Colonic mucosa (tissue), 4 donors: ENCODE measurements at places on chromosomes 7 and 10. TPM values are rescaled to one million over a fixed set of nuclear protein-coding genes. Genes with fewer than 3 reads are reported as not detected.

The GPRIN2 gene
- 32.3 TPM for total RNA-seq

The NOS3 gene
- 4.2 TPM for total RNA-seq

The HOXA9 gene
- 22.1 TPM for total RNA-seq

DNA sequence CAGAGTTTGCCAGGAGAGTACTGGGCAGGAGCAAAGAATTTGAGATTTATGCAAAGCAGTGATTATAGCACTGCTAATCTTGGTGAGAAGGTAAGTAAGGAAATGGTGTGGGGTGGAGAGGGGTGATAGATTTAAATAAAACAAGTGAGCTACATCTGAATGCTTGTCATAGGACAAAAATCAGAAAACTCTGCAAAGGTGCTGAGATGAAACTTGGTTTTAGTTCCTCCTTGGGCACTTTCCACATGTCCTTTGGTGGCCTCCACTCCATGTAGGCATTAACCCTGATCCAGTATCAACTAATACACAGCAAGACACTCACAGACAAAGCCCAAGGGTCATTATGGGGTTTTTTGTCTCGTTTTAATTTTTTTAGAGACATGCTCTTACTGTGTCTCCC is 25.7 kb upstream of the FAM107B start:
- no peak overlapping the region for H3K4me3 ChIP-seq
- H3K36me3 ChIP-seq, result no peaks in the 10 kb centered on the region
- no peak overlapping the region for H3K27ac ChIP-seq

GRCh38 chr7:104758504-104758903 is 255.5 kb upstream of the KMT2E start:
- no peak for DNase-seq
- no peaks in the 10 kb centered on the region for H3K4me1 ChIP-seq
- H3K27me3 ChIP-seq, result no peaks in the 10 kb centered on the region
- no peak overlapping the region for H3K4me3 ChIP-seq
- H3K27ac ChIP-seq, result no peak overlapping the region

- H3K27me3 ChIP-seq, result no peaks in the 10 kb centered on the region
- no peak for DNase-seq
- H3K27ac ChIP-seq, result no peak overlapping the region
- peaks cover 9% of the 10 kb centered on the region for H3K4me1 ChIP-seq
- peaks cover 46% of the 10 kb centered on the region for H3K36me3 ChIP-seq
- H3K4me3 ChIP-seq, result no peak overlapping the region
These were observed 15.7 kb downstream of the FXYD4 start for GRCh38 chr10:43386981-43387677.

- H3K4me1 ChIP-seq, result no peaks in the 10 kb centered on the region
- no peaks in the 10 kb centered on the region for H3K36me3 ChIP-seq
- no peaks in the 10 kb centered on the region for H3K27me3 ChIP-seq
- DNase-seq, result no peak
These were observed 184.7 kb downstream of the DOCK4 start for GRCh38 chr7:112021379-112022044.
